ENCODE measurements at places on chromosomes 16 and 17.

GRCh38 chr17:27978689-27979175 is 63.7 kb upstream of the NLK start:
- DNase-seq: no peak

DNA sequence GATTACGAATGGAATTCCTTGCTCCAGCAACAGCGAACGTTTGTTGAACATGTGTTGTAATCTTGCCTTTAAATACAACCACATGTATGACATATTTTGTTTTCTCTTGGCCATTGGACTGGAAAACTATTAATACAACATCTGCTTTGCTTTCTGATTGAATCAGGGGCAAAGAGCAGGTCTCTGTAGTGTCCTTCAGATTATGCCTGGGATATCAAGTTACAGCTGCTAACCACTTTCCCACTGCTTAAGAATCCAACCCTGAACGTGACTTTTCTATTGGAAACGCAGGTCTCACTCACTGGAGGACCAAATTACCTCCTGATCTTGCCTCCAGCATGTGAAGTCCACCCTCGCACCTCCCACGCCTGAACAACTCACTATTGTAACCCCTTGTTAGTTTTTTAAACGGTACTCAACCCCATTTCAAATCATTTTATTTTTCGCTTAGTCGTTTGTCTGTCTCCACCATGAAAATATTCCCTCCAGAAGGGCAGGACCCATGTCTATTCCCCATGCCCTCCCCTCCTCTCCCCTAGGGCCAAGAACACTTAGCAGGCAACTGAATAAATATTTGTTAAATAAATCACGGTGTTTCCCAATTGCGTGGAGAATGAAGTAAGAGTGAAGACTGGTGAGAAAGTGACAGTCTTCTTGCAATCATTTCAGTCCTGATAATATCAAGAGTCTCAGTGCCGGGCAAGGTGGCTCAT is 57.4 kb upstream of the MRTFB start:
- DNase-seq: no peak

DNA sequence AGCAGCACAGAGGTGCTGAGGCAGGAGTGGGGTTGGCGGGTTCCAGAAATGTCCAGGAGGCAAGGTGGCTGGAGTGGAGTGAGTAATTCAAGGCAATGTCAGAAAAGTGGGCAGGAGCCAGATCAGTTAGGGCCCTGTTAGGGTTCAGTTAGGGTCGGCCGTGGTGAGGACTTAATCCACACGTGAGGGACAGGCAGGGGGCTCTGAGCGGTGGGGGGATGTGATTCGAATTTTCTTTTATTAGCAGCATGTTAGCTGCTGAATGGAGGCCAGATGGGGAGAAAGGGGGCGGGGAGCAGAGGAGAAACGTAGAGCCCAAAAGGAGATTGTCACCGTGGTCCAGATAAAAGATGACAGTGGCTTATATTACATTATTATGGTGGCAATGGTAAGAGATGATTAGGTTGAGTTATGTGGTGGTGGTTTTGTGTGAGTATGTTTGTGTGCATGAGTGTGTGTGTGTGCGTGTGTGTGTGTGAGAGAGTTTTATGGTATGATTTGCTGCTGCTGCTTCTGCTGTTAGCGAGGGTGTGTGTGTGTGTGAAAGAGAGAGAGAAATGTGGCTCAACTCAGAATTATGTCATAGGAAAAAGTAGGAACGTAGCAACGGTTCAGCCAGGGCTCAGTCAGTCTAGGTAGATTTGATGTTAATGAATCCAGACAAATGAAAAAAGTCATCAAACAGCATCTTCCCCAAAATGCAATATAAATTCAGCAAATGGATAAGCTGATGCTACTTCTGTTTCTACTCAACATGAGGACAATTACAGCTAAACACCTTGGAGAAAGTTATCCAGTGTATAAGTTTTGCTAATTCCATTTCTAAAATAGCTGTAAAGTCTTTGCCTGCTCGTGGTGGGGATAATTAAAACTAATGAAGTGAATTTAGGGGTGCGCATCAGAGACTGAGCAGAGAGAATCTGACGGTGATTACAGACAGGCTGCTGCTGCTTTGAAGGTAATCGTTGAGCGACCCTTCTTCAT is 390.6 kb downstream of the HAPSTR1 start:
- no peak for DNase-seq

- DNase-seq: no peak
Observed at GRCh38 chr17:12485361-12485906, 180.3 kb upstream of the MYOCD start.

DNA sequence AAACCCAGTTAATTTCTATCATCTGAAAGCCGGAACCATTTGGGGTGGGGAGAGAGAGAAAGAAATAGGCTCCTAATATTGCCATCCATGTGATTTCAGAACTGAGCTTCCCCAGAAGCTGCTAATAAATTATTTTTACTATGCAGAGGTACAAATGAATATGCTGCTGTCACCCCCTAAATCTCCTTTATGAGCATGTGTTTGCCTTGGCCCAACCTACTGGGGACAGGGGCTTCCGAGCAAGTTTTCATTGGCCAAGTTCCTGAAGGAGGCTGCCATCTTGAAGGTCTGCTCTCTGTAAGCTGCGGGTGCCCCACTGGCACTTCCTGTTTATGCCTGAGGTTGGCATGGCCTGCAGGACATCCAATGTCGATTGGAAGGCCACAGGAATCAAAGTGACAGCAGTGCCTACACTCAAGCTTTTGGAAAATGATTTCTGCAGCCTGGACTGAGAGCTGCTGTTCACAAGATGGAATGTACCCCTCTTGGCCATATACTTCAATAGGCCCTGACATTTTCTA is 194.7 kb downstream of the XYLT1 start:
- DNase-seq: no peak

GRCh38 chr17:4789951-4790704 is 1.4 kb downstream of the GLTPD2 start:
- peak; percentile 82 for DNase-seq

DNA sequence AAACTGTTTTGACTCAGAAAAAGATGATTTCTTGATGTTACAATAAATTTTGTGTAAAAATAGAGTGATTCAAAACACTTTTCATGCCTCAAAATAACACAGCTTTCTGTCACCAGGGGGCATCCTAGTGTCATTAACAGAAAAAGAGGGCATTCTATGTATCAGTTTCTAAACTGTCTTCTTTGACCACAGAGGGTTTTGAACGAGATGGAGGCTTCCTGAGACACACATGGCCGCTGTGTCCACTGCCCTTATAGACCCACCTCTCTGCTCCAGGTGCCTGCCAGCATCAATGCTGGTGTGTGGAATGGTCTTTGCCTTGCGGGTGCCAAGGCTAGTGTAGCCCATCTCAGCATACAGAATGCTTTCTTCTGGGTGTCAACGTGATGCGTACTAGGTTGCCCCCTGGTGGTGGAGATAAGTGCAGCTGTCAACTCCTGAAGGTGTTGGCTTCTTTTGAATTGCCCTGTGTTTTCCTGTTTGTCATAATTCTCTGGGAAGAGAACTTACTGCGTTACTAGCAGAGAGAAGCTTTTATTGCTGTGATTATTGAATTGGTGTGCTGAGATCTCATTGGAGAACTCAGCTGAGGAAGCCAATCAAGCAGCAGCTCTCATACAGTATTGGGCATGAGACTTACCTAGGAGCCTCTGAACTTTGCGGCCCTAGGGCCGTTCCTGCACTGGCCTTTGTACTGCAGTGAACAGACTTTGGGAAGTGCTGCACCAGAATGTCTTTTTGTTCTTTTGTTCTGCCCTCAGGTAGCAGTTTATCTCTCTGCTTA is 38.6 kb downstream of the USP10 start:
- peak; percentile 60 for DNase-seq

DNA sequence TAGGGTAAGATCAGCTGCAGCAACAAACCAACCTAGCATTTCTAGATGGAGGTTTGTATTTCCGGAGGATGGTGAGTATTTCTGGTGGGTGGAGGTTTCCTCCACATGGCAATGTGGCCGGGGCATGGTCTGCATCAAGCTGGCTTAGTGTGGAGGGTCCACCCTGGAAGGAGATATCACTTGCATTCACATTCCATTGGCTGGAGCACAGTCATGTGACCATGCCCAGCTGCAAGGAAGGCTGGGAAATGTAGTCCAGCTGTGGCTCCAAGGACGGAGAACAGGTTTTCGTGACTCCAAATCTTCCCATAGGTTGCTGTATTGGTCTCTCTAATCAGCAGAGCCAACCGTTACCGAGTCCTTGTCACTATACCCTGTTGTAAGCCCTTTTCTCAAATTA is 68.7 kb downstream of the RAI1 start:
- DNase-seq: no peak

DNA sequence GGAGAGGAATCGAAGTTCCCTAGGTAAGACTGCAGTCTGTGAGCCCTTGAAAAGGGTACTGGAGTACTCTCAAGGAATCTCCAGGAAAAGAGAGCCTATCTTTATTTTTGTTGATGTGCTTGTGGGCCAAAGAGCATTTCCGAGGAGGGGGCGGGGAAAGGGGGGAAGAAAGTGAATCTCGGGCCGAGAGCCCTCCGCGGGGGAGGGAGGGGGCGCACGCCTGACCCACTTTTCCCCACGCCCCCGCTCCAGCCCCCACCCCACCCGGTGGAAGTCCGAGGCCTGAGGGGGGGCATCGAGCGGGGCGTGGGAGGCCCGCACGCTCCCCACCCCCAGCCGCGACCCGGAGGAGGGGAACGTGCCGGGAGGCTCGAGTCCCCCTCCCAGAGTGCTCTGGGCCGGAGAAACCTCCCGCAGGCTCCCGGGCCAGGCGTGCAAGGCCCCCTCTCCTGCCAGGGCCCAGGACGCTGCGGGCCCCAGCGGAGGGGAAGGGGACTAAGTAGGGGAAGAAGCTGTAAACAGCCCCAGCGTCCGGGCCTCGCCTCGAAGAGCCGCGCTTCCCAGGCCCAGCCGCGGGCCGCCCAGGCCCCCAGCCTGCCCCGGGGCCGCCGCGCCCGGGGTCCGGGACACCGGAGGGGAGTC is 444 bp downstream of the HELZ start:
- no peak for DNase-seq

- DNase-seq: no peak
Observed at GRCh38 chr17:33021731-33022408, 30.2 kb downstream of the SPACA3 start.

DNA sequence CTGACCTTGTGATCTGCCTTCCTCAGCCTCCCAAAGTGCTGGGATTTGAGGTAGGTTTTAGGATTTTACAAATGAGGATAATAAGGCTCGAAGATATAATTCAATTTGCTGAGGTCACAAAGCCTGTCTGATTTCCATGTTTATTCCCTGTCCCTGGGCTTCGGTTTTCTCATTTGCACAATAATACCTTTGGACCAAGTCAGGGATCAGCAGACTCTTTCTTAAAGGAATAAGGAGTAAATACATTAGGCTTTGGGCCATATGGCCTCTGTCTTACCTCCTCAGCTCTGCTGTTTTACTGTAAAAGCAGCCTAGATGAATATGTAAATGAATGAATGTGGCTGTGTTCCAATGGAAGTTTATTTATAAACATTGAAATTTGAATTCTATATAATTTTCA is 442.8 kb downstream of the HS3ST4 start:
- DNase-seq: no peak

- no peak for DNase-seq
Observed at GRCh38 chr16:47565454-47565853, 104.3 kb downstream of the PHKB start.

GRCh38 chr16:85676466-85676865 is 12.3 kb downstream of the GINS2 start:
- DNase-seq: no peak

DNA sequence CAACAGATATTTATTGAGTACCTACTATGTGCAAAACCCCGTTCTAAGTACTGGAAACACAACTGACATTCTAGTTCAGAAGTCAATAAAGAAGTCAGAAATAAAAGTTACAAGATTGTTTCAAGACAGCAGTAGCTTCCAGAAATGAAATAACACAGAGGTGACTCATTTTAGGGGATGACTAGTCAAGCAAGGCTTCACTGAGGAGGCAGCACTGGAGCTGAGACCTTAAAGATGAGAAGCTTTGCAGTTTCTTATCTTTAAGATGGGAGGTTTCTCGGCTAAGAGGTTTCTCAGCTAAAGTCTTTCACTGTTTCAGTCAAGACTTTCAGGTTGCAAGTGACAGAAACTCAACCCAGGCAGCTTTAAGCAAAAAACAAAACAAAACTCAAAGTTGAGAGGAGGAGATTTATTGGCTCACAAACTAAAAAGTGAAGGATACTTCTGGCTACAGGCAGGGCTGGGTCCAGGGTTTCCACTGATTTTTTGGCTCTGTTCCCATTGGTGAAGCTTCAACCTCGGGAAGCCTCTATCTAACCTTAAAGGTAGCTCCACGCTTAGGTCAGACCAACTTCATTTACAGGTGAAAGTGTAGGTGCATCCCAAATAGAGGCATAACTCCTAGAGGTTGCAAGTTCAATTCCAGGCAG is 7.4 kb upstream of the MMP2 start:
- DNase-seq: no peak

DNA sequence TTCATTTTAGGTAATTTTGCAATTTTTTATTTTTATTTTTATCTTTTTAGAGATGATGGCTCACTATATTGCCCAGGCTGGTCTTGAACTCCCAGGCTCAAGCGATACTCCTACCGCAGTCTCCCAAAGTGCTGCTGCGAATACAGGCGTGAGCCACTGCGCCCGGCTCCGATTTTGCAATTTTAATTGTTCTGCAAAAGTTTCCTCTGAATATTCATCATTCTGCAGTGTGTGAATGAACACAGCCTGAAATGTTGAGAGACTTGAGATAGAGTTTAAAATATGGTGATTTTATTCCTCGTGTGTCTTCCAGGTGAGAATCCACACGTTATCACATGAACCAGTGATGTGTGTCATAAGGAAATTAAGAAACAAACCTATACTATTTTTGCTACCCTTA is 75.8 kb downstream of the KCNJ12 start:
- DNase-seq: no peak

DNA sequence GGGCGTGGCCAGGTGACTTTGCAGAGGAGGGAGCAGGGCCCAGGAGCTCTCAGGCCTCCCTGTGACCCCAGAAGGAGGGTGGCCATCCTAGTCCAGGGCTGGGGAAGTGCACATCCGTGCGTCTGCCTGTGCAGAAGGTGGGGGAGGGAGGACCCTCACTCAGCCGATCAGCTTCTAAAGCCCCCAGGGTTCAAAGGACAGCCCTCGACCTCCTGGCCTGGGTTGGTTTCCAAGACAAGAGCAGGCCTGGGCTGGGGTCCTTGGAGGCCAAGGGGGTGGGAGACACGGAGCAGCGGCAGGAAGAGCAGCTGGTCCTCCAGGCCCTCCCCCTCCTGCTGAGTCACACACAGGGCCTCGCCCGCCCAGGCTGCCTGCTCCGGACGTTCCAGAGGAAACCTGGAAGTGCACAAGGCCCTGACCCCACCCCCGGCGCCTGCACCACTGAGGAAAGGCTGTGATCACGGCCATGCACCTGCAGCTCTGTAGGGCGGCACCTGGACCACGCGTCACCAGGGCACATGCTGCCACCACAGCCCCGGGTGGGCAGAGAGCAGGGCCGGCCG is 67.1 kb upstream of the ZNF469 start:
- no peak for DNase-seq

GRCh38 chr17:78365561-78366108 is 5.8 kb upstream of the SOCS3 start:
- DNase-seq: no peak
